ENCODE measurements at places on chromosomes 5 and 9.

- DNase-seq: no peak
These were observed 242.6 kb downstream of the KIAA0825 start for GRCh38 chr5:94375801-94376200.

- DNase-seq: no peak
These were observed 103.5 kb downstream of the NTRK2 start for GRCh38 chr9:84773022-84773421.

- DNase-seq: no peak
These were observed 148.7 kb downstream of the OXCT1 start for GRCh38 chr5:41721516-41721915.

- no peak for DNase-seq
These were observed 66.5 kb downstream of the MSX2 start for GRCh38 chr5:174790906-174791305.

DNA sequence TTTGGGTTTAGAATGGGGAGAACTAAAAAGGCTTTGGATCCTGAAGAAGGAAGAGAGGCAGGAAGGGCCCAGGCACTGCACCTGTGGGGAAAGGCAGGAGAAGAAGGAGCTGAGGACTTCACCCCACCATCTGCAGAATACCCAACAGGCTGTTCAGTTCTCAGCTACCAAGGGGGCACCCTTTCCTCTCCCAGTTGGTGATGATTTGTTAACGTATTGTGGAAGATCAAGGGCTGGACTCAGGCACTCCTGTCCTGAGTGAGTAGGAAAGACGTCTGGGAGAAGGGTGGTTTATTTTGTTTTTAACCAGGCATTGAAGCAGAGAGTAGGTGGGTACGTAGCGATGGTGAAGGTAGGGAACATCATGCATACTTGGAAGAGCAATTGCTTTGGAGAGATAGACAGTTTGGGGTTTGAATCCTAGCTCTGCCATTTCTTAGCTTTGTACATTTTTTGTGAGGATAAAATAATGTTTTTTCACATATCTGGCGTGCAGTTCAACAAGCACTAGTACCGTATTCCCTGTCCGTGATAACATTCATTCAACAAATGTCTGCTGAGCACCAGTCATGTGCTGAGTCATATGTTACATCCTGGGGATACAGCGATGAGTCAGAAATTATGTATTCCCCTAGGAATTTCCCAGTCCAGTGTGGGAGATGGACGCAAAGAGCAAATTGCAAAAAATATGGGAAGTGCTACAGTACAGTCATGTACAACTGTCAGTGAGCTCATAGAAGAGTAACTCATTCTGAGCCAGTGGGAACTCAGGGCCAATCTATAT lies 2.1 kb downstream of the MSANTD3 start:
- no peak for DNase-seq

GRCh38 chr9:133942206-133942975 lies 49.7 kb downstream of the VAV2 start:
- DNase-seq: no peak

DNA sequence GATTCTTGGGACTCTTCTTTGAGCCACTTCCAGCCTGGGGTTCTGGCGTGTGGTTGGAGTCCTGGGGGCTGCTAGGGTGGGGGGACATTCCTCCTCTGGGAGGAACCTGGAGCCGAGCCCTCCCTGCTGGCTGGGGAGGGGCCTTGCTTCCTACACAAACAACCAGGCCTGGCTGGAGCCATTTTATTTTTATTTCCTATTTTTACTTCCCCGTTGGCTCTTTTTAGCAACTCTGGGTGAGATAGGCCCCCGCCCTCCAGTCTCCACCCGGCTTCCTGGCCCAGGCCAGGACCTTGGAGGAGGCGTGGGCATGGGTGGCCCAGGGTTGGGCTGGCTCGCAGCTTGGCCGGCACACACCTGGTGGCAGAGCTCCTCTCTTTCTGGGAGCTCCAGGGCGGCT lies 15.1 kb downstream of the RXRA start:
- peak; percentile 88 for DNase-seq

DNA sequence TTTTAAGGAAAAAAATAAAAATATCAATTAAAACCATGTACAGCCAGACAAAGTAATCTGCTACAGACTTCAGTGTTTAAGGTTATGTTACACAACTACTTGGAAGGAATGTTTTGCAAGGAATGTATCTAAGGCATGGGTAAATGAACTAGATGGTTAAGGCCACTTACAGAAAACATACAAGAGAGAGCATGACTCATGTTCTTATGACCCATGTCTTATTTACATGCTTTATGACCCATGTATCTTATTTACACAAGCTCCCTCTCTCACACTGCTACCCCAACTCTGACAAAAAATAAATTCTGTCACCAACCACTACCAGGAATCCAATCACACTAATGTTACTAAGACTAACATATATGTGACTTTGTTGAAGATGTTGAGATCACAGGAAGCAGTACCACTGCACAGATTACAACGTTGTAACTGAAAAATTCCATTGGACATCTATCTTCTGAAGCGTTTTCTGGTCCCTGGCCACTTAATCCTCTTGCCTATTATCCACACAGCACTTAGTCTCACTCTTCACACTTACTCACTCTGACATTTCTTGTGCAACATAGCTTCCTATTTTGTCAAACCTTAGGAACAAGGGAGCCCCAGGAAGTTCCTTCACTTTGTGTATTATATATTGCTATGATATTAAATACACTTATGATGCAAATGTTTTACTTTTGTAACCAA lies 1630.1 kb upstream of the C9orf72 start:
- DNase-seq: no peak

GRCh38 chr9:72203205-72203803 lies 54.1 kb downstream of the GDA start:
- DNase-seq: peak; percentile 69

DNA sequence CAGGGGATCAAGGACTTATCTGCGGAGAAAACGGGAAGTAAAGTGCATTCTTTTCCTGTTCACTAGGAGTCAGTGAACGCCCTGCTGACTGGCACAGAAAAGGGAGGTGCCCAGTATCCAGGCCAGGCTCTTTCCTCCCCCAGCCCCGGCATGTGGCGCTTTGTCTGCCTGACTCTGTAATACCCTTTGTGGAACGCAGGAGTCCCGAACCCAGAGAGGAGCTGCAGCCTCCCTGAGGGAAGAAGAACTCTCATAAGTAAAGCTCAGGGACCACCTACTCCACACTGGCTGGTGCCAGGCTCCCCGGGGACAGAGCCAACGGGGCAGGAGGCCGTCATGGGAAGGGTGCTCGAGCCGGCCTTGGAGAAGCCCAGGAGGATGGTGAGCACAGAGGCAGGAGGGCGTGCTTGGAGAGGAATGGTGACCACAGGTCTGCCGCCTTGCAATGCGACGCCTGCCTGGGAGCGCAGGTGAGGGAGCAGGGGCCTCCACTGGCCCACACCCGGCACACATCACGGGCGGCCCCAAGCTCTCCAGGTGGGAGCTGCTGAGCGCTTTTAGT lies 31.5 kb downstream of the VAV2 start:
- peak; percentile 46 for DNase-seq

- no peak for DNase-seq
These were observed 185.7 kb downstream of the MARCHF11 start for GRCh38 chr5:15993919-15994318.

- DNase-seq: no peak
These were observed 149.0 kb downstream of the SYK start for GRCh38 chr9:90950600-90950999.

- no peak for DNase-seq
These were observed 31.1 kb downstream of the UHRF2 start for GRCh38 chr9:6444128-6444527.

- DNase-seq: peak; percentile 47
These were observed 297.3 kb downstream of the NR3C1 start for GRCh38 chr5:143106174-143106573.

- DNase-seq: no peak
These were observed 6.8 kb downstream of the SLC1A3 start for GRCh38 chr5:36613241-36613640.

DNA sequence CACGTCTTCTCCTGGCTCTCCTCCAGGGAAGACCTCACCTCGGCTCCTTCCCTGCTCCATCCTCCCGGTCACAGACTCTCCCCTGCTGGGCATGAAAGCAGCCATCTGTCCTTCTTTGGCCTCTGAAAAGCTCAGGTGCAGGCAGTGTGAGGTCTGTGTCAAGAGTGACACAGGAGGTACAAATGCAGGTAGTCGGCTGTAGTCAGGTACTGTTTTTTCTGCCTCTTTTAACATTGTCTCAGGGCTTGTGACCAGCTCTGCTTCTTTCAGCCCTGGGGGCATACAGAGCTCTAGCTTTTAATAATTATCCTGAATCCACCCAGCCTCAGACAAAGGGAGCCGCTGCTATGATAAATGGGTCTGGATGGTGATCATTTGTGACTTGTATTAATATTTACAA lies 46.4 kb downstream of the C5orf15 start:
- DNase-seq: no peak

GRCh38 chr9:87184956-87185642 lies 237.8 kb upstream of the GAS1 start:
- DNase-seq: no peak

- no peak for DNase-seq
These were observed 62.8 kb downstream of the SHOC1 start for GRCh38 chr9:111731928-111732327.

GRCh38 chr5:22076586-22076985 lies 776.6 kb downstream of the CDH12 start:
- no peak for DNase-seq

DNA sequence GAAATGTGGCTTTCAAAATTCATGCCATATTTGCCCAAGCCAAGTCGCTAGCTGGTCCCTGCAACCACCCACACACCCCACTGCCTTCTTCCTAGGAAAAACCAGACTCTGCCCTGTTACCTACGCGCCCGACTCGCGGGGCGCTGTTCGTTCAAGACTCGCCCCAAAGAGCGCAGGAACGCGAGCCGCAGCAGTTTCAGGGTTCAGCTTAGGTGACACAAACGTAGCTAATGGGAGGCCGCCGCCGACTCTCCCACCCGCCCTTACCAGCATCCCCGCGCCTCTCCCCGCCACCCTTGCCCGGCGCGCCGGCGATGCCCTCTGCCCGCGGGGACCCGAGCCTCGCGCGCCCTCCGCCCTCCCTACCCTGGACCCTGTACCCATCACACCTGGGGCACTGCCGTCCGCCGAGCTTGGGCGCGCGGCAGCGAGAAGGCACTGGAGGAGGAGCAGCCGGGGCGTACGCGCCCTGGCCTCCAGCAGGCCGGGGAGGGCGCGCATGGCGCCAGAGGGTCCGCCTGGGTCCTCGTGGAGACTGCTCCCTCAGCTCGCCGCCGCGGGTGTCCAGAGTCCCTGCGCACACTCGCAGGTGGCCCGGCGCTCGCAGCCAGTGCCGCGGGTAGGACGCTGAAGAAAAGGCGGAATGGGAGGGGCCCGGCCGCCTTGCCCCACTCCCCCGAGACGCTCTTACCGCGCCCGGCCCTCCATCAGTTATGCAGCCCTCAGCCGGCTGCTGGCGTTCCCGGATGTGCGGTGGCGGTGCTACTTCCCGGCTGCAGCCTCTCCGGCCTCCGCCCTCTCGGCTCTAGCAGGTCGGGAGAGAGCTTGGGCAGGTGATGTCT lies at the start of gene EMB:
EMB (minus strand) TSS at position 638 of the 842 bp plus-strand sequence; CDS start at position 501, 137 bp downstream.
- DNase-seq: peak; percentile 44

DNA sequence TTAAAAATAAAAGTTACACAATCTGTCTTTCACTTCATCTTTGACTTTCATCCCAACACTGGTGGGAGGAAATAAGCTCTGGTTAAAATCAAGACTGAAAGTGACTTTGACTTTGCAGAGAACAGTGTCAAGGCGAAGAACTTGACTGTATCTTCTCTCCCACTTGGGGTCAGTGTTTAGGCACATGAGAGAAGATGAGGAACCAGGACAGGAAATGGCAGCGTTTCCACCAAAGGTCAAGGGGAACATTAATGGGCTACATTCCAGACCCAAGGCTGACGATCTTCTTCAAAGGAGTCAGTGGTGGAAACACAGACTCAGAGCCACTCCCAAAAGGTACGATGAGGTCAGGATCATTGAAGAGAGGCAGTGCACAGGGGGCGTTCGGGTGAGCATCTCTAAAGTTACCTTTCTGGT lies 409.5 kb downstream of the ARHGEF28 start:
- DNase-seq: peak; percentile 25

DNA sequence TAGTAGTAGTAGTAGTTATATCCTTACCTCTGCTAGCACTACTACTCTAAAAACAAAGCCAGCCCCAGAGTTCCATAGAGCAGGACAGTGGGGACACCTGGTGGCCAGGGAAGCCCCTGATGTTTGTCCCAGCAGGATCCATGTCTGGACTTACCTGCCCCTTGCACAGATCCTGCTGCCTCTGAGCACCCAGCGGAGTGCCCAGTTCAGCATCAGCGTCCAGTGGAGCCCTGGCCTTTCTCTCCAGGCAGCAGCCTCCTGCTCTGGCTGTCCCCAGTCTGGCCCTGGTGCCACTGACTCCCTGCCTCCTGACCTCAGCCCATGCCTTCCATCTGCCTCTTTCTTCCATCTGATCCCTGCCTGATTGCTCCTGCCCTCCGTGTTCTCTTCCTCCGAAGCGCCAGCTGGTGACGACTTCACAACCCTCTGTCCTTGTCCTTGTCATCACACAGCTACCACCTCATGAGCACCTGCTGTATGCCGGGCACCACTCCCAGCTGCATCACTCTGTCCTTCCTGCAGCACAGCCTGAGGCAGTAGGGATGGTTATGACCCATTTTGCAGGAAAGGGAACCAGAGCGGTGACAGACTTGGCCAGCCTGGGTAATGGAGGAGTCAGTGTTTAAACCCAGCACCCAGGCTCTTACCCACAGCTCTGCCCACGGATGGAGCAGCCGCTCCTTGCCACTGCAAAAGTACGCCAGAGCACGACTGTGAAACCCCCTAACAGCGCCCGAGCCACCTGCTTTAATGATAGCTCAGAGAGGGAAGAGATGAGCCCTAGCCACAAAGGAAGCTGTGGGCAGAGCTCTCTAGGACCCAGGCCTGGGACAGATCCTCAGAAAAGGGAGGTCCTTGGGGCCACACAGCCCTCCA lies 11.5 kb downstream of the SARDH start:
- peak; percentile 46 for DNase-seq

- peak; percentile 33 for DNase-seq
These were observed at the start of gene MVB12B for GRCh38 chr9:126326228-126327005. Gene MVB12B, plus strand, starts transcription at chr9:126326829. Its CDS starts 101 bp downstream, at chr9:126326930.

GRCh38 chr9:7212101-7212500 lies 454.3 kb downstream of the KDM4C start:
- no peak for DNase-seq

DNA sequence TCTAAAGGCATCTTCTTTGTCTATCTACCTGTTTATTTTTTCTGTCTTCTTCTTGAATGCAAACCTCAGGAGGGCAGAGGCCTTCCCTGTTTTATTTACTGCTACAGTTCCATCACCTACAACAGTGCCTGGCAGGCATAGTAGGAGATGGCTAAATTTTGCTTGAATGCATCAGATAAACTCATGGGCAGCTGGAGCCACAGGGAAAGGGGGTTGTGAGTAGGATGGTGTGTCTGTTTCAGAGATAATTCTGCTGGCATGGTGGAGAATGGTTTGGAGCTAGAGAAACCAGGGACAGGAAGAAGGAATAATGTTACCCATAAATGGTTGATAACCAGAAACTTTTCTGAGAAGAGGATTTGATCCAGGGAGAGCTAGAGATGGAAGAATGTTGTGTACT lies 189.8 kb upstream of the BRINP1 start:
- no peak for DNase-seq

DNA sequence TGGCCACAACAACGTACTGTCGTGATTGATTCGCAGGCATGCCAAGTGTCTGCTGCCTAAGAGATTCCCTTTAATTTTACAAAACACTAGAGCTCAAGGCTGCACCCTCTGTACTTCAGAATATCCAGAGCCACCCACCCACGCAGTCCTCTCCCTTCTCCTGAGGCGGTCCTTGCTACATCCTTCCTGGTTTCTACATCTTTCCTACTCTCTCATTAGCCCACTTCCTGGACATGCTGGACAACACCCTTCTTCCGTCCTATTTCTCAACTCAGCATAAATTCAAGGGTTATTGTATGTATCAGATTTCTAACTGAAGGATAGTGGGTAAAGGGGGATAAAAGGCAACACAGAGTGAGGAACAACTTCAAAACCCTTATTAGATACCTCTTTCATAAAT lies 148.4 kb upstream of the MAP3K1 start:
- no peak for DNase-seq

All from colonic mucosa (tissue), 4 donors.